ENCODE measurements at places on chromosomes 2 and 18. TPM values are rescaled to one million over a fixed set of nuclear protein-coding genes. Genes with fewer than 3 reads are reported as not detected.
A peak's percentile ranks its signal among the peaks of the same experiment; 100 is the strongest.

DNA sequence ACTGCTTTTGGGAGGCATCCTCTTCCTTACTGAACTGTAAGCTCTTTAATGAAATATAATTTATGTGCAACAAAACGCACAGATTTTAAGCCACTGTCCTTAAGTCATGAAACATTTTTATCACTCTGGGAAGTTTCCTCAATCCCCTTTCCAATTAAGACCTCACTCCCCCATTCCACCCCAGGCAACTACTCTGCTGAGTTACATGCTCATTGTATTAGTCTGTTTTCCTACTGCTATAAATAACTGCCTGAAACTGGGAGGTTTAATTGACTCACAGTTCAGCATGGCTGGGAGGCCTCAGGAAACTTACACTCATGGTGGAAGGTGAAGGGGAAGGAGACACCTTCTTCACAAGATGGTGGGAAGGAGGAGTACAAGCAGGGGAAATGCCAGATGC, 46.5 kb upstream of the KCNE4 start:
- H3K4me3 ChIP-seq: no peak overlapping the region
- no peaks in the 10 kb centered on the region for H3K27me3 ChIP-seq
- no peaks in the 10 kb centered on the region for H3K4me1 ChIP-seq
- H3K36me3 ChIP-seq: no peaks in the 10 kb centered on the region

- H3K36me3 ChIP-seq: no peaks in the 10 kb centered on the region
- H3K4me3 ChIP-seq: no peak overlapping the region
- no peak for DNase-seq
- H3K27me3 ChIP-seq: no peaks in the 10 kb centered on the region
- no peak overlapping the region for H3K27ac ChIP-seq
These were observed 155.9 kb upstream of the TPO start for GRCh38 chr2:1257334-1257733.

- H3K4me3 ChIP-seq: no peak overlapping the region
- no peak overlapping the region for H3K27ac ChIP-seq
- H3K4me1 ChIP-seq: no peaks in the 10 kb centered on the region
- no peaks in the 10 kb centered on the region for H3K36me3 ChIP-seq
These were observed 79.9 kb downstream of the PARD3B start for GRCh38 chr2:204625135-204625534.

Gene IL1RN
- 0.65 TPM for polyA plus RNA-seq

- DNase-seq: no peak
- no peaks in the 10 kb centered on the region for H3K27me3 ChIP-seq
- no peaks in the 10 kb centered on the region for H3K36me3 ChIP-seq
- H3K27ac ChIP-seq: no peak overlapping the region
- no peak overlapping the region for H3K4me3 ChIP-seq
These were observed 393.9 kb upstream of the TCF4 start for GRCh38 chr18:55981712-55982475.

DNA sequence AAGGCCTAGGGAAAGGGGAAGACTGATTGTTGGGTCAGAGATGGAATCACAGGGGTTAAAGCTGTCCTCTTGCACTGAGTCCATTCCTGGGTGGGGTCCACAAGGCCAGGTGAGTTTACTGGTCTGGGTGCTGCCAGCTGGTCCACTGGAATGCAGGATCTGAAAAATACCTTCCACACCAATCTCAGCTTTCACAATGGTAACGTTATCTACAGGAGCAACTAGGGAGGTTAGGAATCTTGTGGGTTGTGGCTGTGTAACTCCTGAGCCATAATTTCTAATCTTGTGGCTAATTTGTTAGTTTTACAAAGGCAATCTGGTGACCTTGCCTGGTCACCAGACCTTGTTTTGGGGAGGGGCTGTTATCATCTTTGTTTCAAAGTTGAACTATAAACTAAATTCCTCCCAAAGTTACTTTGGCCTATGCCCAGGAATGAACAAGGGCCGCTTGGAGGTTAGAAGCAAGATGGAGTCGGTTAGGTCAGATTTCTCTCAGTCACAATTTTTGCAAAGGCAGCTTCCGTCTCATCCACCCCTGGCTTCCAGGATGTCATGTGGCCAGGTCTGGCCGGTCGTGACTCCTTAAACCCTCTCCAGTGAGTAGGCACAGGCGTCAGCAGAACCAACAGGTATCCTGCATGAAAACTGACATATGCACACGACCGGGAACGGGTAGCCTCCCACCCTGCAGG, 123.3 kb upstream of the SH3BP4 start:
- H3K4me3 ChIP-seq: no peak overlapping the region
- no peaks in the 10 kb centered on the region for H3K36me3 ChIP-seq
- no peak for DNase-seq
- H3K4me1 ChIP-seq: peaks cover 11% of the 10 kb centered on the region

DNA sequence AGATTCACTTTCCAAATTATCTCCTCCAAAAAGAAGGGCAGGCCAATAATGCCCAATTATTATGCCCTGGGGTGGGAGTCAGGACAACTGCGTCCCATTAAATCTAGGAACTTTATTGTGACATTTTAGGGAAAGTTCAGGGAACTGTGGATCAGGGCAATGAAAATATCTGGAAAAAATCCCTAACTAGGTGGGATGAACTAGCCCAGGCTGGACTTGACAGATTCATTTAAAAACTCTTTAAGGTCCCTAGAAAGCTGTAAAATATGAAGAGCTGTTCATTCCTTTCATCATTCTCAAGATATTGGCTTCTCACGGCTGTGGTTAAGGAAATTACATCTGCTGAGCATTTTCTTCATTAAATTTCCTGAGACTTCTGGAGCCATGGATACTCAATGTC, 8.2 kb downstream of the CREG2 start:
- H3K27ac ChIP-seq: no peak overlapping the region
- no peaks in the 10 kb centered on the region for H3K27me3 ChIP-seq
- H3K4me3 ChIP-seq: no peak overlapping the region
- no peaks in the 10 kb centered on the region for H3K36me3 ChIP-seq

- no peak for DNase-seq
- H3K4me3 ChIP-seq: no peak overlapping the region
- H3K36me3 ChIP-seq: no peaks in the 10 kb centered on the region
- no peaks in the 10 kb centered on the region for H3K27me3 ChIP-seq
- H3K4me1 ChIP-seq: no peaks in the 10 kb centered on the region
These were observed 57.9 kb downstream of the LIPG start for GRCh38 chr18:49619801-49620200.

DNA sequence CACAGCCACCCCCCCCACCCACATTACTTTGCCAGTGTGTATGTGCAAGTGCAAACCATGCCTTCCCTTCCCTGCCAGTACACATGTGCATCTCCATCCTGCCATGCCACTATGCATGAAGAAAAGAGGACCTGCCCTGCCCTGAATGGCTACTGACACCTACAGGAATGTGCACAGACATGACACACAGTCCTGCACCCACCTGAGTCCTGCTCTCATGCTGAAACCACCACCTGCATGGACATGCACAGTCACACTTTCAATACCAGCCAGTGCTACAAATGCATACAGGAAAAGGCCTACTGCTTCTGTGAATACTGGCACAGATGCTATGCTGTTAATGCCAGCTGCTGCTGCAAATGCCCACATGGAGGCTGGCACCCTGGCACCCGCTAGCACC, 334.4 kb upstream of the DLGAP1 start:
- no peaks in the 10 kb centered on the region for H3K27me3 ChIP-seq
- H3K4me3 ChIP-seq: no peak overlapping the region
- DNase-seq: no peak
- H3K4me1 ChIP-seq: no peaks in the 10 kb centered on the region
- no peak overlapping the region for H3K27ac ChIP-seq
- H3K36me3 ChIP-seq: no peaks in the 10 kb centered on the region

Gene IGFBP5
- polyA plus RNA-seq: 25.0 TPM

DNA sequence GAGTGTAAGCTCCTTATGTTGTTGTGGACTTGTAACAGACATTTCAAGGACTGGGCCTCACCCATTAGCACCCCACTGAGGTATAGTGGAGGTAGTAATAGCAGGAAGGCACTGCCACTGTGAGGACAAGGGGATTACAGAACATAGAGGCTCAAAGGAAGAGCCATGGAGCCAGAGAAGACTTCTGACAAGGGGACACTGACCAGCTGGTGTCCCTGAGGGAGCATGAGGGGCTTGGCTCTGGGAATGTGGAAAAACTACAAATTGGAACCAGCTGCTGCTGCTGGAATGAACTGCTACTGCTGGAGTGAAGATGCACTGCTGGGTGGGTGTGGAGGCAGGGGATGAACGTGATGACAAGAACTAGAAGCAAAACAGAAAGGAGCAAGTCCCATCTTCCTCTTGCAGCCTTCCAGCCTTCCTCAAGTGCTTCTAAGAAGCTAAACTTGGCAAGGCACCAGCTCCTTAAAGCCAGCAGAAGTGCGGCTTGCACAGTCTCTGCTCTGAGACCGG, 167.3 kb upstream of the NOSTRIN start:
- H3K36me3 ChIP-seq: no peaks in the 10 kb centered on the region
- no peak for DNase-seq
- no peaks in the 10 kb centered on the region for H3K27me3 ChIP-seq
- H3K27ac ChIP-seq: no peak overlapping the region
- no peak overlapping the region for H3K4me3 ChIP-seq

Gene WDPCP
- polyA plus RNA-seq: 1.9 TPM

Gene ASIC4
- 0.27 TPM for polyA plus RNA-seq

- H3K4me3 ChIP-seq: no peak overlapping the region
- no peak for DNase-seq
- no peak overlapping the region for H3K27ac ChIP-seq
- H3K36me3 ChIP-seq: no peaks in the 10 kb centered on the region
- H3K4me1 ChIP-seq: no peaks in the 10 kb centered on the region
These were observed 343.1 kb downstream of the CYRIA start for GRCh38 chr2:16322308-16323125.

DNA sequence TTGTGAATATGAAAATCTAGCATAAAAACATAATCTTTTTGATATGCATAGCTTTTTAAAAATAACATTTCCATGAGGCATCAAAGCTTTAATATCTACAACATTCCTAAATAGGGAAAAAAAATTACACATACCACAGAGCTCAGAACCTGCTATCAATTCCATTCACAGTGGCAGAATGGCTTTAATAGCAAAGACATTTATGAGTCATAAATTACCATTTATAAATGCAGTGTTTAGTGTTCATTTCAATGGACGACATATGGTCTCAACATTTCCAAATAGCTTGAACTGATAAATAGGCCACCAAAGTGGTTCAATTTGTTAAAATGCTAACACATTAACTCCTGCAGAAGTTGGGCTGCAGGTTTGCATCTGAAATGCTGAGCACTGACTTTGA, 600.6 kb upstream of the SETBP1 start:
- H3K27me3 ChIP-seq: no peaks in the 10 kb centered on the region
- no peaks in the 10 kb centered on the region for H3K4me1 ChIP-seq
- no peak overlapping the region for H3K4me3 ChIP-seq
- H3K36me3 ChIP-seq: no peaks in the 10 kb centered on the region
- H3K27ac ChIP-seq: no peak overlapping the region

DNA sequence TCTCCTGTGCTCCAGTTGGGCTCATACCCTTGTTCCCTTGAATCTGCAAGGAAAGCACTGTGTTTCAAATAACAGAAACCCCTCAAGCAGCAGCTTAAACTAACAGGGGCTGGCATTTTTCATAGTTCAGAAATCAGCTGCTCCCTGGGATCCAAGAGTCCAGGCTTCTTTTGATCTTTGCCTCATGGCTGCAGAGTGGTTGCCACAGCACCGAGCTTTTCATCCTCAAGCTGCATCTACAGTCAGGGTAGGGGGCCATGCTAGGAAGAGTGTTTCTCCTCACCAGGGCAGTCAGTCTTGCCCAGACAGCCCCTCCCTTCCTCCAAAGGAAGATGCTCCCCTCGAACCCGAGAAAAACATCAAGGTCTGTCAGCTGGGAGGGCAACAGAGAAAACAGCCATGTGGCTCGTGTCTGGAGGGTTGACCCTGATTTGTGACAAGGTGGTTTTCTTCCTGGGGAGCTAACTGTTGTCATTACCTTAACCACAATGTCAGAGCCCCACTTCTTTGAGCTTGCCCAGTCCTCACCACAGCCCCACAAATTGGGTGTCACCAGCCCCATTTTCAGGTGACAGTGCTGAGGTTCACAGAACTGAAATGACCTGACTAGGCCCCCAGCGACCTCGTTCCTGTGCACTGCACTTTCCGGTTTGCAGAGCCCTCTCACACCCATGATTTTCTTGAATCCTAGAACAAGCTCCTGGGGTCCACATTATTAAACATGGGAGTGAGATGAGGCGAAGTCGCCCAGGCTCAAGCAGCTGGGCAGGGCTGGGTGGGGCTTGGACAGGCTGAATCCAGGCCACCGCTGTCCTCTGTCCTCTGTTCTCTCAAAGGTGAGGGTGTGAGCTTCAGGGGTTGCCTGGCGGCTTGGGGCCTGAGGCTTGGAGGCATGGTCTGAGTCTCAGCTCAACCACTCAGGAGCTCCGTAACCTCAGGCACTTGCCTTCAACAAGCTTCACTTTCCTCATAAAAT, 21.9 kb downstream of the ATOH8 start:
- H3K27ac ChIP-seq: no peak overlapping the region
- H3K4me3 ChIP-seq: no peak overlapping the region
- no peak for DNase-seq
- no peaks in the 10 kb centered on the region for H3K27me3 ChIP-seq

- no peak overlapping the region for H3K4me3 ChIP-seq
- no peaks in the 10 kb centered on the region for H3K27me3 ChIP-seq
- no peaks in the 10 kb centered on the region for H3K36me3 ChIP-seq
- DNase-seq: no peak
- no peak overlapping the region for H3K27ac ChIP-seq
- no peaks in the 10 kb centered on the region for H3K4me1 ChIP-seq
These were observed 94.1 kb downstream of the BIN1 start for GRCh38 chr2:127012868-127013267.

DNA sequence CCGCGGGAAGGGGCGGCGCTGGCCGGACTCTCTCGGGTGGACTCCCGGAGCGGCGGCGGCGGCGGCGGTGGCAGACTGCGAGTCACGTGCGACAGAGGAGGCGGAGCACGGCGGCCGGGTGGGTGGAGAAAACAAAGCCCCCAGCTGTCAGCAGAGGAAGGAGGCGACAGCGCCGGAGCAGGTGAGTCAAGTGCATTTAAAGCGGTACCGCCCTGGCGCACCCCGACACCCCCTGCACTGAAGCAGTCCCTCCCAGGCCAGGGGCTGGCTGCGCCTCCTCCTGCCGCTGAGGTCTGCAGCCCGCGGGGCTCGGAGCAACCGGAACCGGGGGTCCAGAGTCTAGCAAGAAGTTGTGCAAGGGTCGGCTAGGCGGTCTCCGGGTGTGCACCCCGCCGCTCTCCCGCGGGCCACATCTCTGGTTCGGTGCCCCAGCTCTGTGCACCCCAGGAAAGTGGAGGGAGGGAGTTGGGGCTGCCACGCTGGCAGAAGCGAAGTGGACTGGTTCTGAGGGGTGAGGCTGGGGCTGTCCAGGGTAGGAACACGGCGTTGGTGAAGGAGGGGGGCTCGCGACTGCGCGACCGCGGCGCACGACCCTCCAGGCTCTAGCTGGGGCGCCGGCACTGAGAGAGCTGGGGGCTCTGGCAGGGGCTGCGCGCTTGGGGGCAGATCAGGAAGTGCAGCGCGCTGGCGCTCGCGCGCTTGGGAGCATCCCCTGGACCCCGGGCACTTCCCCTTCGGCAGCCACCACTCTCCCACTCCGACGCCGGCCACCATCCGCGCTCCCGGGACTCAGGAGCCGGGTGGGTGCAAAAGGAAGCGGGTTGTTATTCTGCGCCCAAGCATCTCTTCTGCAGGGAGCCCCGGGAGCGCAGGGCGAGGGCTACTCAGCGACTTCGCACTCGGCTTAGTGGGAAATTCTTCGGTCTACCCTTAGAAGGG, 64.0 kb upstream of the MAPRE2 start:
- peak overlapping the region; percentile 33 for H3K27ac ChIP-seq
- no peaks in the 10 kb centered on the region for H3K4me1 ChIP-seq

Gene ANO7
- polyA plus RNA-seq: 1.0 TPM

All from pancreas (tissue), 10 donors.